ENCODE measurements at places on chromosomes 2 and 18.

GRCh38 chr18:50099725-50100407 lies 95.1 kb downstream of the MYO5B start:
- DNase-seq, result peak; percentile 32

DNA sequence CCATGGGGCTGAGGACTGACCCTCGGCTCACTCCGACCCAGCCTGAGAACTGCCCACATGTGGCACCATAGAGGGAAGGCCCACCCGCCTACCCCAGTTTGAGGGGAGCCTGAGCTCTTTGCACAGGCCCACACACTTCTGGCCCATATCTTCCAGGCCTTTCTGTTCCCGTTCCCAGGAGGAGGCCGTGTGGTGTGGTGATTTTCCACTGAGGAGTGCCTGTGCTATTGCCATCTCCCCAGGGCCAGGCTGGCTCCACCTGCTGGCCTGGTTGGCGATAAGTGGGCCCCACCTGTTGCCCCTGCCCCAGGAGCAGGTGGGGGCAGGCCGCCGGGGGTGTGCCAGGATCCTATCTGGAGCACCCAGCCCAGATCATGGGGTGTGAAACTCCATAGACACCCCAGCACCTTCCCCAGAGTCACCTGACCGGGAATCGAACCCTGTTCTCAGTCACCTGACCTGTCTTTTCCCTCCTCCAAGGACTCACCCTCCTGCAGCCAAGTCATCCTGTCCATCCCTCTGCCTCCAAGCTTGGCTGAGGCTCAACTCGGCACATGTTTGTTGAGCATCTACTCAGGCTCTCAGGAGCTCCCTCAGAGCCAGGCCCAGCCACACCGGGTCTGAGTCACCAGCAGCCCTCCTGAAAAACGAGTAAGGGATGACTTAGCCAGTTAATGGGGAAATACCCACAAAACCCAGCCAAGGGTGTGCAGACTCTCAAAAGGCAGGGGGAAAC lies 120.1 kb downstream of the CYP26B1 start:
- peak; percentile 5 for DNase-seq

DNA sequence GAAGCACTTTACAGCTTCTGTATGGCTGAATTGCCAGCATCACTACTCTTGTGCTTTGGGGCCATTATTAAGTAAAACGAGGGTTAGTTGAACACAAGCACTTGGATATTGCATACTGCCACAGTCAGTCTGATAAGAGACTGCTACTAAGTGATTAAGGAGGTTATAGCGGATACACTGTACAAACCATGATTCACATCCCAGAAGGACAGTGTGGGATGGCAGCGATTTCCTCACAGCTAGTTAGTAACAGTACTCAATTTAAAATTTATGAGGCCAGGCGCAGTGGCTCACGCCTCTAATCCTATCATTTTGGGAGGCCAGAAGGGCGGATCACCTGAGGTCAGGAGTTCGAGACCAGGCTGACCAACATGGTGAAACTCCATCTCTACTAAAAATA lies 2.6 kb upstream of the BMPR2 start:
- peak; percentile 27 for DNase-seq

- DNase-seq, result no peak
Measured at GRCh38 chr2:101657787-101658186, 39.7 kb upstream of the MAP4K4 start.

DNA sequence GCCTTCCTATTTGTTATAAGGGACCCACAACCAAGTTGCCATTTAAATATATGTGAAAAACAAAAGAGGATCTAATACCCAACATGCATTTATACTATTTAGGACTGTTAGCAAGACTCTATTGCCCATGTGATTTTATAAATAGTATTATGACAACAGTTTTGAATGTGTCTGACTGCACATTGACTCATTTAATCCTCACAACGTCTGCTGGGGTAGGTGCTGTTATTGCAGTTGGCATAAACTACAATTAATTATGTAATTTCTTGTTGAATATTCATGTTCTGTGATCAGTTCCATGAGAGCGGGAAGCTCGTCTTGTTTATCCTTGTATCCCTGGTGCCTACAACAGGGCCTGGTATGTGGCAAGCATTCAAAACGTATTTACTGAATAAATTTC lies 53.7 kb downstream of the SH2D6 start:
- DNase-seq, result no peak

DNA sequence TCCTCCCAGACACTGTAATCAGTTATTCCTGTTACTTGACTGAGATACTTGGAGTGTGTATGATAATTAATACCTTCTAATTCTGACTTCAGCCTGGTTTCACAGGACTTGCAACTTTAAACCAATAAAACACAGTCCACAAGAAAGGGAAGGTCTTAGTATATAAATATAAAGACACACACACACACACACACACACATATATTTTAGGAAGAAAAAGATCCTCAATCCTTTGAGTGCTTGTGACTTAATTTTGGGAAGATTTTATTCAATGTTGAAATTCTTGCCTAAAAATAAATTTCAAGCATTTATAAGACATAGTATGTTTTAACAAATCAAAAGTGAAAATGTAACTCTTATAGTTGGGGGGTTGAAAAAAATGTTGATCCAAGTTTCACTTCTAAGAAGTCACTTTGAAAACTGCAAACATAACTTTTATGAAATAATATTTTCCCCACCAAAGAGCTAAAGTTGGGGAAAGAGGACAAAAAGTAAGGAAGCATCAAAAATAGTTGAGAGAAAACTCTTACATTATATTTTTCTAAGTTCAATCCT lies 824 bp upstream of the VPS54 start:
- DNase-seq, result no peak

DNA sequence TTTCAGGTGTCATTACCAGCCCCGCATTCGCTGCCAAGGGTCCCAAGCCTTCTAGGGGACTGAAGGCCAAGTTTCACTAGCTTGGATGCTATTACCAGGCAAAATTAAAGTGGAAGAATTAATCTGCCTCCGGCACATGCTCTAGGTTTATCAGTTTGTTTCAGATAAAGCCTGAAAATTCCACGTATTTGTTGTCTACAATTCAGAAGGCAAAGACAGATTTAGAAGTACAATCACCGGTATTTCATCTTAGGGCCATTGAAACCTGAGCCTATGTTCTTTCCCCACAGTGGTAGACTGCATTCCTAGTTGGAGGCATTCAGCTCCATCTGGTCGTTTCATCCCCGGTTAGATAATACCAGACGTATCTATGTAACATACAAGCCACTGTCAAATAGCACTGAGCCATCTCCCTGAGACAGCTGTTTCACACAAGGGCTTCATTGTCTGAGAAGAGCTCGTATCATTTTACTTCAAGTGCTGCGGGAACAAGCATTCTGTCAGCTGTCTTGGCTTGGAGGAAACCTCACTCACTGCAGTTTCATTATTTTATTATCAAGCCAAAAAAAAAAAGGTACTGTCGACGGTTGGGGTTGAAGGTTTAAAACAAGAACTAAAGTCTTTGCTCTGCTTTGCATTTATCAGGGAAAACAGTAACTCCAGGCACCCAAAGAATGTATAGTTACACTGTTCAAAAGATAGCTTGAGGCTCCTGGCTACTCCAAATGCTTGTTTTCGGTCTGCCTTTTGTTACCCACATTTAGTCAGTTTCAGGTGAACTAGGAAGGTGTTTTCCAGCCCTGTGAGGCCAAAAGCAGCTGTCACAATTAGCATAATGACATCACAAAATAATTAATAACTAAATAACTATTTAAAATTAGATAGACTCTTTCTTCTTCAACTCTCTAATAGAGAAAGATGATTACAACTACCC lies 76.7 kb downstream of the TGIF1 start:
- peak; percentile 77 for DNase-seq

DNA sequence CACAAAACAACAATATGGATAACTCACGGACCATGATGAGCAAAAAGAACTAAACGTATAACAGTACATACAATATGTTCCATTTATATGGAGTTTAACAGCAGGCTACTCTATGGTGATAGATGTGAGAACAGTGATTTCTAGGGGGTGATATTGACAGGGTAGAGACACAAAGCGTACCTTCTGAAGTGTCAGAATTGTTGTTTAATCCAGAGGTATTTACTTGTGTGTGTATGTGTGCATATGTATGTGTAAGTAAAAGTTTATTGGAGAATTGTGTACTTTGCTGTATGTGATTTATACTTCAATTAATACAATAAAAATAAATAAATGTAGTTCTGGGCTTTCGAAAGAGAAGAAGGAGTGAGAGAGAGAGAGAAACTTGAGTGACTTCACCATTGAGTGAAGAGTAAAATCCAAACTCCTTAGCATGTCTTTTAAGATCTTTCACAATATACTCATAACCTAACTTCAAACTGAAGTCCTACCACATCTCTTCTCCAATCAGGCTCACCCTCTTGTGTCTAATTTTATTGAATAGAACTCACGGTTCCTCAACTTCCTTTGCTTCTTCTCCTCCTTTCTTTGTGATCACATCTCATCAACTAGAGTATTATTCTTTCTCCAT lies 126.0 kb upstream of the KLF7 start:
- DNase-seq, result no peak

- DNase-seq, result no peak
Measured at GRCh38 chr2:237701033-237701858, 73.9 kb downstream of the LRRFIP1 start.

- no peak for DNase-seq
Measured at GRCh38 chr2:242044313-242044590, 174.7 kb downstream of the RTP5 start.

DNA sequence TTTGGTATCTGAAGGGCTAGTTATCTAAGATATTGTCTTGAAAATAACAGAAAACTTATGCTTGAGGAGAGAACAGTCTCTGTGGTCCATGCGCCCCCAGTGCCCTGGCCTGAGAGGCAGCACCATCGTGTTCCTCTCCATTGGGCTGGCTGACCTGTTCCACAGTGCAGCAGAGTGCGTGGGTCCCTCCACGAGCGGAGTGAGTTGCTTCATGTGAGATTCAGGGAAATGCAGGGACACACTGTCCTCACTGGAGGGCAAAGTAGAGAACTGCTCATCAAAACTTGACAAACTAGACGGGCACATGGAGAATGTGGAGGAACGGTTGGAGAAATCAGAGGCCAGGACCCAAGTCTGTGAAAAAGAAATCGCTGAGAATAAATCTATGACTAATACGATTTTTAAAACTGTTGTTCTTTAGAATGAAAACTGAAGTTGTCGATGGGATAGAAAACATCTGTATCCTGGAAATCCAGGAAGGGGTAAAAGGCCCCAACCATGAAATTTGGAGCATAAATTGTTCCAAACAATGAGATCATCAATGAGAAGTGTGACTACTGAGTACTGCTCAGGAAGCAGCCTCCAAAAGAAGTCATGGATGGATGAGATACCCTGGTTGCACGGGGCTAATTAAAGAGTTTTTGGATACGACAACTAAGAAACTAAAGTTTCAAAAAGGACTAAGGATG lies 58.1 kb downstream of the REV1 start:
- no peak for DNase-seq

DNA sequence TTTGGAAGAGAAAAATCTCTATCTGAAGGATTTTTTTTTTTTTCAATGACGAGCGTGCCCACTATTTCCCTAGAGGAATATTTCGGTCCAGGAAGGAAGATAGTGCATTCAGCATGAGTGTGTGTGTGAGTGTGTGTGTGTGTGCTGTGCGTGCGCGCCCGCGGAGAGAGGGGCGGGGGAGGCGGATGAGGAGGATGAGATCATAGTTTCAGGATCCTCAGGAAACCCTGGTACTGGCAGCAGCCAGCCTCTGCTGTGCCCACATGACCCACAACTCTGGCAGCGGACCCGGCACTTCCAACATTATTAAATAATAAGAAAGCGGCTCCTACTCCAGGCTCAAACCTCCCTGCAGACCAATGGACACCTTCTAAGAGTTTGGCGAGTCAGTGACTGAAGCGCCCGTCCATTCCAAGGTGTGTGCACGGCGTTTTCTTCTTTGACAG lies 217.0 kb upstream of the DTNA start:
- DNase-seq, result peak; percentile 60

DNA sequence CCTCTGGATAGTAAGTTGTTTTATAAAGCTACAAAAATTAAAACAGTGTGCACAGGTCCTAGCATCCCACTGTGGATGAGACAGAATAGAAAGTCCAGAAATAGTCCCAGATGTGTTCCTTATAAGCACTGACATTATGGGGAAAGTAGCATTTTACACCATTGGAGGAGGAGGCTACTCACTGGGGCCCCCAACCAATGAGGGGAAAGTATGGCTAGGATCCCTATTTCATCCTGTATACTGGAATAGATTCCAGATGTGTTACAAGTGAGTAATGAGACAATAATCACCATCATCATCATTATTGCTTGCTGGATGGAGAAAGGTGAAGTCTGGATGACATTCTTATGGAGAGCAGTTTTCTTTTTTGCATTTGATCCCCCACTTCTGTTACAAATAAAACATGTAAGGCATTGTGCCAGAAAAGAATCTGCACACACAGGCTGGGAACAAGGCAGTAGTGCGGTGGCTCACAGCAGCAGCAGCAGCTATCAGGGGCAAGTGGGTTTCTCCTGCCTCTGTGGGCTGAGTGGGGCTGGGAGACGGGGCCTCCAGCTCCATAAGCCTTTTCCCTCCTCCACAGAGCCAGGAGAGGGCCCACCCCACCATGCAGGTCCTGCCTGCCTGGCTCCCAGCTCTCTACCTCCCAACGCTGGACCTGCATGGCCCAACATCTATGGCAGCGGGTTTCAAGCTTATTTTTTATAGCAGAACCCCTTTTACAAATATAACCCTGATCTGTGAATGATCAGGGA lies 5.0 kb downstream of the ARID5A start:
- peak; percentile 89 for DNase-seq

- no peak for DNase-seq
Measured at GRCh38 chr2:27707462-27708256, 44.0 kb downstream of the SLC4A1AP start.

DNA sequence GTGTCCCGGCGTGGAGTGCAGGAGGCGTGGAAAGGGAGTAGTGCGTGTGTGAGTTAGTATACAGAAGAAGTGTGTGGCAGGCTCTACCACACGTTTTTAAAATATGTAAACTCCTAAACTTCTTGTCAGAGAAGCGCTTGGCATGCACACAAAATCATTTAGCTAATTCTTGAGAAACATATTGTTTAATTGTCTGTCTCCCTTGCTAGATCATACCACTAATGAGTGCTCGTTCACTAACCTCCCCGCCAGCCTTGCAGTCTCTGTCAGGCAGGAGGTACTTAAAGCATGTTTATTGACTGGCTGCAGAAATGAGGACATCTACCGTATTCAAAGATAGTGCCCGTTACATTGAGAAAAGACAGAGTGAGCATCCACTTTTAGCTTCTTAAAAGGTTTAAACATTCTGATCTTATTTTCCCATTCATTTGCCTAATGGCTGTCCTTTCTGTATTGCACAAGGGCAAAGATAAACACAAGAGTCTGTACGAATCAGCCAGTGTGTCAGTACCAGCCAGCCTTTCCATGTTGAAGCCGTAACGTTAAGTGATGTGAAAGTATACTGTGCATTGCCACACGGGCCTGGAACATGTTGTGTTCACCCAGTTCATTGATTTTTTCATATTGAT lies 41.4 kb downstream of the TRAPPC12 start:
- DNase-seq, result no peak

GRCh38 chr2:197571627-197572271 lies 55.9 kb downstream of the MOB4 start:
- peak; percentile 32 for DNase-seq

Measured in fibroblast of upper back skin (primary cell).